Stimulated activated CD8-positive, alpha-beta memory T cell treated with anti-CD3 and anti-CD28 coated beads, Interleukin-4, amount 100 ng/mL, for 1 hour (primary cell): ENCODE measurements at places on chromosomes 11 and 22.
A peak's percentile ranks its signal among the peaks of the same experiment; 100 is the strongest.

DNA sequence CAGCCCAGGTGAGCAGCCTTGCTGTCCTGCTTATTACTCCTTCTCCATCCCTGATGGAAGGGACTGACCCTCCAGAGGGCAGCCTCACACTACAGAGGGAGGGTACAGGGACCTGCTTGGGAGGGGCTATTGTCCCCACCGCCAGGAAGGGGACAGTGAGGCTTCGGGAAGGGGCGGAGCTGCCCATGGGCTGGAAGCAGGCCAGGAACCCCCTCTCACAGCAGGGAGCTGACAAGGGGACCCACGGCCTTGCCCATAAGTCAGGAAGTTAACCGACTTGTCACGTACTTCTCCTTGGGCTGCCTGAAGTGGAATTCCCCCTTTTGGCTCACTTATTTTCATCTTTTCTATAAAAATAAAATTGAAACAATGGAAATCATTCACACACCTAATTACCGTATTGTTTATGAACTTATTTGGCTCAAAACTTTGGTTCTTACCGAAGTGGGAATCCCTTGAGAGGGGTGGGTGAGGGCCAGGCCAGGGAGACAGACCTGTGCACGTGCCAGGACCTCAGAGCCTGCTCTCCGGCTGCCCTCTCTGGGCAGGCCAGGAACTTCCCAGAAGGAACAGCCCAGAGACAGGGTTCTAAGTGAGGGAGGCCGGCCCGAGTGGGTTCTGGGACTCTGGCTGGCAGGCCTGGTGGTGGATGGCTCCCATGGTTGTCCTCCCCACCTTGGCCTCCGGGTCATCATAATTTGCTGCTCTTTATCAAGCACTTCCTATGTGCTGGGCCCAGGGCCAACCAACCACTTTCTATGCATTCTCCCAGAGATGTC is 5.8 kb downstream of the MGAT3 start:
- DNase-seq = no peak

GRCh38 chr11:68009391-68010089 is 587 bp upstream of the ALDH3B1 start:
- no peak for DNase-seq

DNA sequence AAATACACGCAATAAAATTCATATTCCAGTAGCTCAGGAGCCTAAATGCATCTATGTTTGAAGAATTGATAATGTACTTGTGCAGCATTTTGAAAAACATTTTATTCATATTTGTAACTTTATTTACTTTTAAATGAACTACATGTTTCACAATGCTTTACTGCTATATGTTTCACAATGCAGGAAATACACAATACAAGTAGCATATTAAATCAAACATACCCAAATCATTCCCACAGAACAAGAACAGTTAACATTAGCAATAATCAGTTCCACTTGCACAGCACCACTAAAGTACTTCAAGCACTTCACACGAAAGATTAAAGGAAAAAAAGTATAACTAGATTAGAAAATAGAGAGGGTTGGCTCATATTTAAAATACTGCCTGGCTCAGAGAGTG is 343.6 kb upstream of the CCDC90B start:
- no peak for DNase-seq

GRCh38 chr11:38672445-38672844 is 2074.4 kb upstream of the RAG2 start:
- DNase-seq = no peak

DNA sequence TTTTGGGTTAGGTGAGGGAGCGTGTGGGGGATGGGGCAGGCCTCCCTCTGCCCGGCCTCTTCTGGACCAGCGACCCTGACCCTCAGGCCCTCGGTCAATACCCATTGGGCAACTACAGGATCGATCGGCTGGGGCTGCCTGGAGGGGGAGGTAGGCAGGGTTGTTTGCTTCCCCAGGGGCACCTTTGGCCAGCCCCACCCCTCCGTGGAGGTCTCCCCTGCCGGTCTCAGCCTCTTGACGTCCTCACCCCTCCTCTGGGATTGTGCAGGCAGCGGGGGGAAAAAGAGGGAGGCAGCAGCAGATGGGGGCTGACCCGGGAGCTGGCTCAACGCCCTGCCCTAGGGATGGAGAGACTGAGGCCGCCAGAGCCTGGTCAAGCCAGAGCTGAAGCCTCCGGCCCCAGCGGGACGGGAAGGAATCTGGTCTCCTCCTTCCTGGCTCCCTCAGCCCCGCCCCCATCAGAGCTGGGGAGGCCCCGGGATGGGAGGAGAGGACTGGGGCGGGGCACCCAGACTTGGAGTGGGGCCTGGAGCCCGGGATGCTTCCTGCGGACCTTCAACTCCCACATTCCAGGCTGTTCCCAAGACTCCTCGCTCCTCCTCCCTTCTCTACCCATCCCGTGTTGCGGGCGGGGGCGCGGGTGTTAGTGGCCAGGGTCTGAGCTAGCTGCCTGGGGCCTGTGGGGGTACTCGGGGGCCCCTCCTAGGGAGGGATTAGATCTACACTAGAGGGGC is 14.4 kb upstream of the CDC42EP1 start:
- no peak for DNase-seq

- no peak for DNase-seq
These were observed 12.8 kb upstream of the OSBPL5 start for GRCh38 chr11:3177931-3178330.

DNA sequence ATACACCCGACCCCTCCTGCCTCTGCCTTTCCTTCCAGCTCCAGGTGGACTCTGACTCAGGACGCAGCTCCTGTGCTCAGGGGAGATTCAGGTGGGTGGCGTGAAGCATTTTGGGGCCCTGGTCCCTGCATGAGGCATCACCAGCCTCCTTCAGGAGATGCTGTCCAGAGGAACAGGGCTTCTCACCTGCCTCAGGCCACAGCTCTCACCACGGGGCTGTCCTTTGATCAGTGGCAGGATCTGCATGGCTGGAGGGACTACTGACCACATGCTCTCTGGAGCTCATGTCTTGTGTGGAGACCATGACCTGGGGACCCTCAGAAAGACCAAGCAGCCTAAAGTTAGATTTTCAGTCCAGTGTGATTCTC is 58.8 kb downstream of the GGTLC2 start:
- DNase-seq = no peak

DNA sequence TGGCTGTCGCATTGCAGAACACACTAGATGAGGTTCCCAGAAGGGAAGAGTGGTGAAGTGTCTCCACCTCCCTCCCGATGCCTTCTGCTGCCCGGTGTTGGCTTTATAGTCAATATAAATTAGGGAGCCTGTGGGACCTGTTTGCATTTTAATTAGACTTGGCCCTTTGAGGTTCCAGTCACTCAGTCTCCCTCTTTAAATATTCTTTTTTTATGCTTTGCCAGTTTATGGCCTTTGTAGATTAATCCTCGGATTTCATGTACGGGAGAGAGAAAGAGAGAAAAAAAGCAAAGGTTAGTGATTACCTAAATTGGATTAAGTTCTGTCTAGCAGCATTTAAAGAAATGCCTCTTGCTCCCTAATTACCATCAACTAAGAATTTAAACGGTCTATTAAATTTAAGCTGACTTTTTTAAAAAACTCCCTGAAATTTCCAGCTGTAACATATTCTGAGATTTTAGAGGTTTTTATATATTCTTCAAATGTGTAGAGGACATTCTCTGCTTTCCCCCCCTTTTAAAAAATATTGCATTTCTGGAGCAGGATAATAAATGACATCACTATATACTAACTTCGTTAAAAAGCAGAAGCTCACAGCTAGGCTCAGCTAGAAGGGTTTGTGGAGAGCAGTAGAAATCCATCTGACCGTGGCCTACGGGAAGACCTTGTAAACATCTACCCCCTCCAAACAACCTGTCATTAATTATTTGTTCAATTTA is 84.4 kb downstream of the PRR5L start:
- no peak for DNase-seq

DNA sequence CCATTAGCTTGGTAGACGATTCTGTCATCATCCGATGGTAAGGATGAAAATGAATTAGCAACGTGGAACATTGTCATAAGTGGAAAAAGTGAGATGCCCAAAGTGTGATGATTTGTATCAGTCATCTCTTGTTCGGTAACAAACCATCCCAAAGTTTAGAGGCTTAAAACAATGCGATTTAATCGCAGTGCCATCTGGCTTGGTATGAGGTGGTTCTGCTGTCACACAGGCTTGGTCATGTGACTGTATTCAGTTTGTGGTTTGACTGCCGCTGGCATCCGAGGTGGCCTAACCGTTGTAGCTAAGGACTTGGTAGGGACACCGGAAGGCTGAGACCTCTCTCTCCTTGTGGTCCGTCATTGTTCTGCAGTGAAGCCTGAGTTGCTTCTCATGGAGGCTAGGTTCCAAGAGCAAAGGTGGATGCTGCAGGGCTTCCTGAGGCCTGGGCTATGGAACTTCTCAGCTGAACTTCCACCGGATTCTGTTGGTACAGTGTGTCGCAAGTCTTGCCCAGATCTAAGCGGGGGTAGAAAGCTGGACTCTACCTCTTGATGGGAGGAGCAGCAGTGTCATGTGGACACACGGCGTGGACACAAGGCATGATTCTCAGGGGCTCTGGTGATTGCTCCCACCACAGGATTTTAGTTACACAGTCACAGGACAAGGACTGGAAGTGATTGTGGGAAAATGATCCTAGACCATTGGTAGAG is 36.3 kb downstream of the BCR start:
- DNase-seq = no peak

- DNase-seq = no peak
These were observed 63.8 kb upstream of the THY1 start for GRCh38 chr11:119486691-119487259.

DNA sequence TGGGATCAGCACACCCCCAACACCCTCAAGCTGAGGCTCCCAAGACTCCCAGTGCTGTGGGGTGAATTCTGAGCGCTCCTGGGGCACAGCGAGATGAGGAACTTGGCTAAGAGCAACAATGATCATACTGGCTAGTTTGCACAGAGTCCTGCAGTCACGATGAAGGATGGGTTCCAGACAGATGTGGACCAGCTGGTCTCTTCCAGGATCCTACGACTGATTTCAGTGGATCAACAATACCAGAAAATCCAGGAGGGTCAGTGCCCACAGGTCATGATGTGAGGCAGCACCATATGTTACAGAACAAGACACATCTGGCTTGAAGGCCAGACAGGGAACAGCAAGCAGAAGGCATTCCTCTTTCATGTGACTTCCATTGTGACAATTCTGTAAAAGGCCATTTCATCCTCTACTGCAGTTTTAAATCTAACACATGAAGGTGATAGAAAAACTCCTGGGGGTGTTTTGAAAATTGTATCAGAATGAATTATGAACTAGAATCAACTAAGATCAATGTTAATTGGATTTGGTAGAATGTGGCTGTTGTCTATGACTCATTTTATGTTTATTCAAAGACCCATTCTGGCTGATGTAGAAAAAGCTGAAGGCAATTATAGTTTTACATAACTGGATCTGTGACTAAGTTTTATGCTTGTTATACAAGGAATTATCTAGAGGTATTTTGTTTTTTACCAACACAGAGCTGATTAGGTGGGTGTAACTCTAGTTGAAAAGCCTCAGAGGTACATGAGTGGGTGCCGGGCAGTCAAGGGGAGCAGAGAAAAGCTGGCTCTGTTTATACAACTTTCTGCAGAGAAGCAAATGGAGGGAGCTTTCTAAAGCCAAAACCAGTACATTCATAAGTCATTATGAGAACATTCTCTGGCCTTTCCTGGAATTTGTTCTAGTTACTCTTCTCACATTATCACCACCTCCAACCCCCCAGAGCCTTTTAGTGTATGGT is 29.1 kb downstream of the OR52K1 start:
- DNase-seq = no peak

DNA sequence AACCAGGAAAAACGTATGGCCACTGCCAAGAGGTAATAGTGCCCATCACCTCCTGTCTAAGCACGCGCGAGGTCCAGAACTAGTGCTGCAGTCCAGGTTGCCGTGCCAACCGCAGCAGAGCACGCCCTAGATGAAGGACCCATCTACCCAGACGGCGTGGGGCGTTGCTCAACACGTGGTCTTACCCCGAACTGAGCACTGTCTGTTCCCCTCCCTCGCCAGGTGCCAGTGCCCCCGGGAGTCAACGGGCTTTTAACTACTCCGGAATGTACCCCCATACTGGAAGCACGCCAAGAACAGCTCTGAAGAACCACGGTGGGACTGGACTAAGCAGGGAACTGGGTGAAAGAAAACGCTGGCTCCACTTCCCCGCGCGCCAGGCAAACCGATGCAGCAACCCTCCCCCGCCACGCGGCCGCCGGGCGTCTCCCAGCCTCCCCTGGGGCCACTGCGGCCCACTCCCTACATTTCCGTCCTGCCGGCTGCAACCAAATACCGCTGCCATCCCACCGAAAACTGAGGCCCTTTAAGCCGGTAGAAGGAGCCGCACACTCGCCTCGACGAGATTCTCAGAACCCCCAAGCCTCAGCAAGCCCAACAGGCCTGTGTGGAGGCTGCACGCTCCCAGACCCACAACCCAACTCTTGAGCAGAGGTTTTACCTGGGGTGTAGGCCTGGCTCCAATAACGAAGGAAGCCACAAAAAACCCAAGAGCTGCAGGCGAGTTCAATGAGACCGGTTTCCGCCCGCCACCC is at the start of gene HSPA8:
Gene HSPA8 (minus strand): TSS at position 734 of the 755 bp plus-strand sequence. CDS start 812 bp downstream, outside the sequence.
- peak; percentile 41 for DNase-seq

DNA sequence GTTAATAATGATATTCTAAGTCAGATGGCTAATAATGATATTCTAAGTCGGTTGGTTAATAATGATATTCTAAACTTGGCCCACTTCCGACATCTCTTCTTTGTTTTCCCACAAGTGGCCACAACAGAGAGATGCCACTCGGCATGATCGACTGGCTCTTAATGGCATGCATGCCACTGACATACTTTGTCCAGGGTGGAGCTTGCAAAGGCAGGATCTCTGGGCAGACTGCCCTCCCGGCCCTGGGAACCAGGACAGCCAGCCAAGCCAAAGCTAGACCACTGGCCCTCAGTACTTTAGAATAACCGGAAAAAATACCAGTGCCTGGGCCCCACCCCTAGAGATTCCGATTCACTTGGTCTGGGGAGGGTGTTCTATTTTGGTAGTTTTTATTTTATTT is 78.1 kb downstream of the KIAA1671 start:
- DNase-seq = no peak

DNA sequence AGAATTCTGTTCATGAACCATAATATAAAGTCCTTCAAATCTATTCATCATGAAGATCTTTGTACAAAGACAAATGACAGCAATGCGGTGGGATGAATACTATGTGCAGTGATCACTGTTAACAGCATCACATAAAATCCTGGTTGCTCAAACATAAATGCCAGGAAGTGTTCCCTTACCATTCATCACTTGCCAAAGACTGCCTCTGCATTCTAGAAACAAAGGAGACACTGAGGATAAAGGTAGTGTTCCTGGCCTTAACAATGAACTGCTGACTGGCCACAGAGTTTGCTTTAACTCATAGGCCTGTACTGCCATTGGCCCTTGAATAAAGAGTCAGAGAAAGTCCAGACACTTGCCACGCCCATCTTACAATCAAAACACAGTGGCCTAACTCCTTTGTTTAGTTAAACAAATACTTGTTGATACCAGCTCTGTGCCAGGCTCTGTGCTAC is 29.5 kb downstream of the C2CD3 start:
- no peak for DNase-seq
